ENCODE measurements at places on chromosomes 3 and 15.
A peak's percentile ranks its signal among the peaks of the same experiment; 100 is the strongest.

DNA sequence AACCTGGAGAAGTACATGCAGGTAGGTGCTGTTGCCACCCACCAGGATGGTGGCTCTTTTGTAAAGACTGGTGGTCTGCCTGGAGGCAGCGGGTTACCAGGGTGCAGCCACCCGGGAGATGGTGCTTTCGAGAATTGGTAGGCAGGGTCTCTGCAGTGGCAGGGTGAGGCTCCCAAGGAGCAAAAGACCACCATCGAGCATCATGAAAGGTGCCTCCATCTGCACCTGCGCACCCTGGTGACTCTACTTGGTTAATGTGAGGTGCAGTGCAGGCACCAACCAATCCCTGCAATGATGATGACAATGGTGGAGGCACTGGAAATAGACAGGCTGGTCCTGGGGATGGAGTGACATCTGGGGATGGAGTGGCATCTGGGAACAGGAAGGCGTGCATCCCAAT, 236.7 kb downstream of the ADAMTS17 start:
- no peak for DNase-seq

DNA sequence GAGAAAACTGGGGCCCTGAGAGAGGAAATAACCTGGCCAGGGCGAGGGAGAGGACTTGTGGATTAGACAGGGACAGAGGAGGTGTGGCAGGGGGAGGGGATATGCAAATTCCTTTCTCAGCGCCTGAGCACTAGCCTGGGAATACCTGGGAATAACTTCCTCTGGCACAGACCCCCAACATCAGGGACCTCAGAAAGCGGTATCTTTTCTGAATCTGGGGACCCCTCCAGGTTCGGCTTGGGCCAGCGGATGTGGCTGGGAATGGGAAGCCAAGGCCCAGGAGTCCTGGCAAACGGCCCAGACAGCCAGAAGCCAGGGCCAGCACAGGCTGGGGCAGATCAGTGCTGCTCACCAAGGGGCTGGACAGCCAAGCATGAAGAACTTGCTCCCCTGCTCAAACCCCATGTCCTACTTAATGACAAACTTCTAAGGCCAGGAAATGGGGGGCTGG, 9.2 kb upstream of the ACSBG1 start:
- DNase-seq = no peak

DNA sequence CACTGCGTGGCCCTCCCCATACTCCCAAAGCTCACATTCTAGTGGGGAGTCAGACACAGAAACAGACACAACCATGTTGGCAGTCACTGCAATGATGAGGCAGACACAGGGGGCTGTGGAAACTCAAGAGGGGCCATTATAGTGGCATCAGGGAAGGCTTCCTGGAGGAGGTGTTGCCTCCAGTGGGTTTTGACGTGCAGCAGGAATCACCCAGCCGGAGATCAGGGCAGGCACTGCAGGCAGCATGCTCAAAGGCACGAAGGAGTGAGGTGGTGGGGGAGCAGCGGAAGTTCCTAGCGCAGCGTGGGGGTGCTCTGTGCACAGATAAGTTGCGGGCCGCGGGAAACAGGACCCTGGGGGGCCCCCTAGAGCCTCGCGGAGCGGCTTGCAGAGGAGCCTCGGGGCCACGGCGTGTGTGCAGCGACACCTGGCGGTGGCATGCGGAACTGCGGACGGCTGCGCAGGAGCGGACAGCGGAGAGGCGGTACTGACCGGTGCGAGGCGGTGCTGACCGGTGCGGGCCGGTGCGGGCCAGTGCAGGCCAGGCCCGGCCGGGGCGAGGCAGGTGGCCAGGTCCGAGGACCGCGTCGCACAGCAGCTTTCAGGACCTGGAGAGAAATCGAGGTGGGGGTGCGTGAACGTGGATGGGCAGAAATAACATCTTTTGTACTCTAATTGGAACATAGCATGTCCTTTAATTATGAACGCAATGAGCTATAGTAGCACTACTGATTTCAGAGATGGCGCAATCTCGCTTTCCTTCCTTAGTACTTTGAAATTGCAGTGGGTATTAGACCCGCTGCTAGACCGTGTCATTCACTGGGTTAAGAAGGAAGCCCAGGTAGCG, 101.5 kb downstream of the FBLN2 start:
- peak; percentile 46 for DNase-seq

- DNase-seq = no peak
Measured at GRCh38 chr3:180611006-180611405, 9.0 kb downstream of the TTC14 start.

- no peak for DNase-seq
Measured at GRCh38 chr3:14770591-14770990, 48.2 kb upstream of the FGD5 start.

- no peak for DNase-seq
Measured at GRCh38 chr3:130963878-130964277, 62.7 kb downstream of the ASTE1 start.

All from NCI-H2081 (cell line).